ENCODE measurements at places on chromosomes 5 and 9.

- peak; percentile 55 for DNase-seq
Measured at GRCh38 chr9:81848472-81848871, 79.8 kb upstream of the SPATA31D4 start.

GRCh38 chr5:79062436-79062835 lies 7.0 kb downstream of the DMGDH start:
- DNase-seq: no peak

DNA sequence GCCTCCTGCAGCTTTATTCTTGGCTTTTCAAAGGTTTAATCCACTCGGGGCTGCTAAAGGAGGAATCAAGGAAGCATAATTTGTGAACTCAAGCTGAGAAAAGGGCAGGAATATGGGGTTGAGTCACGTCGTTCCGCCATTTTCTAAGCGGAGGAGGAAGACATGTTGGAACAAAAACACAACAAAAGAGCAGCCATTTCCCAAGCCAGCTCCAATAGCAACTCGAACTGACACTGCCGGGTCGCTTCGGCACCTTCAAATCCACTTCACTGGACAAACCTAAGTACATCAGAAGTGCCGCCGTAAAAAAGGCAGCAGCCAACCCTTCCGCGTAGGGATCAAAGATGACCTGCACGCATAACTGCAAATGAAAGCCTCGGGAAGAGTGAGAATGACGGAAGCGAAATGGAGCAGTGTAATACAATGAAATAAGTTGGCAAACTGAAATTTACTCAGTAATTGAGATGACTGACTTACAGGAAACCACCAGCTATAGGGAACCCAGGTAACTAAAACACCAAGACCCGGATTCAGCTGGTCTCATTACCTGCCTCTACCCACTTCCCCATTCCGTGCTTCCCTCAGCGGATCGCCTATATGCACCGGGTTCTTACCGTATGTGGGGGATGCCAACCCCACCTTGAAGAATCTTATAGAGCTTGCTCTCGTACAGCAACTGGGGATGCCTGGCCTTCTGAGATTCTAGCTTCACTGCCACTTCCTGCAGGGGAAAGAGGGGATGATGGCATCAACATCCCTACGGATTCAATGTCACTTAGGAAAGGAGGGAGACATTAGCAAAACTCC lies 1.6 kb downstream of the CSNK1A1 start:
- DNase-seq: peak; percentile 61

DNA sequence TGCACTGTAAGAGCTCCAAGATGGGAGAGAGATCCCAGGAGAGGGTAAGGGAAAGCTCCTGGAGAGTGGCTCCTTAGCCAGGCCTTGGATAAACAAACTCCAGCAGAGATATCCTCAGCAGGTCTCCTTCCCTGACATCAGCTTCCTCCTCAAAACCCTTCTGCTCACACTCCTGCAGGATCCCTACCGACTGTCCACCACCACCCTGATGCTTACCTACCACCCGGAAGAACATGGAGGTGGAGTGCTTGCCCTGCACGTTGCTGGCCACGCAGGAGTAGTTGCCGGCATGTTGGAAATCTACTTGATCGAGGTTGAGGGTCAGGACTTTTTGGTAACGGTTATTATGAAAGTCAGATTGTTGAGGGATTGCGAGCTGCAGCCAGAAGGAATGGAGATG lies 9.3 kb downstream of the CSF1R start:
- no peak for DNase-seq

- DNase-seq: peak; percentile 88
Measured at GRCh38 chr5:40689438-40689837, 9.7 kb downstream of the PTGER4 start.

GRCh38 chr9:82934949-82935348 lies 128.0 kb downstream of the RASEF start:
- DNase-seq: peak; percentile 89

DNA sequence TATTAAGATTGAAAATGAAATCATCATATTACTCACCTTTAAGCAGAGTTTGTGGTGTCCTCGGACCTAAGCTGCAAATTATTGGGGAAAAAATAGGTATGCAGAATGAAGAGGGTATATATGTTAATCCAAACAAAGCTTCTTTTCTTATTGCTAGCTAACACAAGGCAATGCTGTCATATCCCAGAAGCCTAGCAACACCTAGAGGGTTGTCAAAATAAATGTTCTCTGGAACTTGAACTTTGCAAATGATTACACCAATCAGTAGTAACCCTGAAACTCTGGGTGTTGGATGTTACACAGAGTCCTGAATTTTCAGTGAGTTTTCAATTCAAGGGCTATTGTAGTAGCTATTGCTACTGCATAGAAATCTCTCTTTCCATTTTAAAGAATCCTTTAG lies at the start of gene C6:
TSS of gene C6 (minus strand) at position 193 of the 400 bp plus-strand sequence. CDS start 10,302 bp downstream, outside the sequence.
- no peak for DNase-seq

- no peak for DNase-seq
Measured at GRCh38 chr5:55591686-55592085, 56.9 kb upstream of the PLPP1 start.

DNA sequence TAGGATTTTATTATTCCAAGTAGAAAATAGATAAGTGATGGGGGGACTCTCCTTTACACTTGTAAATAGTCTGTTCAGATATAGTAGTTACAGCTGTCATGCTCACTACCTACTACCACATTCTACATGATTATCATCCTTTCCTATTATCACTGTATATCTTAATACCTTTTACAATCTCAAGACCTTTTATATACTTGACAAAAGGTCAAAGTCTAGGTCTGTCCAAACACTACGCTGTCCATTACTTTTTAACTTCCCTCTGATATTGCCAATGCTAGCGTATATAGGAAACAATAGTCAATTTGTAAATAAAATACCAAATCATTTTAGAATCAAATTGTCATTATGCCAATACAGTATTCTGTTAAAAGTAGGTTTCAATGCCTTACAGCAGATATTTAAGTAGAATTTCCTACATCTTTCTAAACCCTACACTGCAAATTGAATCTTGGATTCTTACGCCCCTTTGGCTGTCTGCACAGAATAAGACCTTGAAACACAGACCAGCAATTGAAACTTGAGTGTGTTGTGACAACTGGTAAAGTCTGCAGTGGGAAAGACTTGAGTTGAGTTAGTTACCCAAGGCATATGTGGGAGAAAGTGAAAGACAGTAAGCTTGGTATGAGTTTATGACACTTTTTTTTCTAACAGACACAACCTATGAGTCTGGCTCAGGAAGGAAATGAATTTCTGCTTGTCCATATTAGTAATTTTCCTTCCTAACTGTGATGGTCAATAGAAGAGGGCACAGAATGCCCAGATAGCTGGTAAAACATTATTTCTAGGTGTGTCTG lies 827.6 kb upstream of the ACO1 start:
- no peak for DNase-seq

DNA sequence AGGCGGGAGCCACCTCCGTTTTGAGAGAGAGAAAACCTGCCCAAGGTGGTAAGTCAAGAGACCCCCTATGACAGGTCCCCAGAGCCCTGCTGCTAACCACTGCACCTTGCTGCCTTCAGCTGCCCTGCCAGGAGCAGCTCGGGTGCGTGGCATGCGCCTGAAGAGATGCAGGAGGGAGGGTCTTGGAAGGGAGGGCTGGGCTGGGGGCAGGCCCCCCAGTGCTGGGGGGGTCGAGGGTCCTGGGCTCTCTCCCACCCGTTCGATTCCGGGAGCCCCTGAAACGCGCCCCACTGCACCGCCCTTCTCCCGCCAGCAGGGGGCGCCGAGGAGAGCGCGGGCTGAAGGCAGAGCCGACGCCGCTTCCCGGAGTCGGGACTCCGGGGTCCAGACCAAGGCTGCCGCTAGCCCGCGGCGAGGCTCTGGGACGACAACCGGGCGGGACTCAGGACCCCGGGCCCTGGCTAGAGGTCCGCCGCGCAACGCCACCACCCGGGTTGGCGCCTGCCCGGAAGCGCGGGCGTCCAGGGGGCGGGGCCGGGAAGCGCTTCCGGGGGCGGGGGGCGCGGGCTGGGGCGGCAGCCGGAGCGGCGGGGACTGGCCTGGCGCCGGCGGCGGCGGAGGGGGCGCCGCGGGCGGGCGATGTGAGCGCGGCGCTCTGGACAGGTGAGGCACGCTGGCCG lies at the start of gene ZBTB34:
TSS of gene ZBTB34 (plus strand) at position 563 of the 680 bp plus-strand sequence. CDS start 18,761 bp downstream, outside the sequence.
- no peak for DNase-seq

DNA sequence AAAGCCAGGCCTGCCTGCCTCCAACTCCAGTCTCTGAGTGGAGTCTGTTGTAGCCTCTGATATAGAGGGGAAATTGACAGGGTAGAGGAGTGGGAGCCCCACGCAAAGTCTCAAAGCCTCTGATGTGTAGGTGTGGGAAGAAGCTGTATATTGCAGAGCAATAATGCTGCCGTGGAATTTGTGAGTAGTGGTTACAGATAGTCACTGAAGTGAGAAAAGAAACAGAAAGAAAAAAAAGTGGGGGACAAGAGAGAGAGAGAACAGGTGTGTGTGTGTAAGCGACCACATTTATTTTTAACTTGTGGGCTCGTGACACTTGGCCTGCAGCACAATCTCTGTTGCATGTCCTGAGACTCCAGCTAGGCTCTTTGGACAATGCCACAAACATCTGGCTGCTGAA lies 227.8 kb downstream of the NSG2 start:
- no peak for DNase-seq

GRCh38 chr9:121279776-121280388 lies 11.9 kb downstream of the GSN start:
- DNase-seq: no peak

DNA sequence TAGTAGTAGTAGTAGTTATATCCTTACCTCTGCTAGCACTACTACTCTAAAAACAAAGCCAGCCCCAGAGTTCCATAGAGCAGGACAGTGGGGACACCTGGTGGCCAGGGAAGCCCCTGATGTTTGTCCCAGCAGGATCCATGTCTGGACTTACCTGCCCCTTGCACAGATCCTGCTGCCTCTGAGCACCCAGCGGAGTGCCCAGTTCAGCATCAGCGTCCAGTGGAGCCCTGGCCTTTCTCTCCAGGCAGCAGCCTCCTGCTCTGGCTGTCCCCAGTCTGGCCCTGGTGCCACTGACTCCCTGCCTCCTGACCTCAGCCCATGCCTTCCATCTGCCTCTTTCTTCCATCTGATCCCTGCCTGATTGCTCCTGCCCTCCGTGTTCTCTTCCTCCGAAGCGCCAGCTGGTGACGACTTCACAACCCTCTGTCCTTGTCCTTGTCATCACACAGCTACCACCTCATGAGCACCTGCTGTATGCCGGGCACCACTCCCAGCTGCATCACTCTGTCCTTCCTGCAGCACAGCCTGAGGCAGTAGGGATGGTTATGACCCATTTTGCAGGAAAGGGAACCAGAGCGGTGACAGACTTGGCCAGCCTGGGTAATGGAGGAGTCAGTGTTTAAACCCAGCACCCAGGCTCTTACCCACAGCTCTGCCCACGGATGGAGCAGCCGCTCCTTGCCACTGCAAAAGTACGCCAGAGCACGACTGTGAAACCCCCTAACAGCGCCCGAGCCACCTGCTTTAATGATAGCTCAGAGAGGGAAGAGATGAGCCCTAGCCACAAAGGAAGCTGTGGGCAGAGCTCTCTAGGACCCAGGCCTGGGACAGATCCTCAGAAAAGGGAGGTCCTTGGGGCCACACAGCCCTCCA lies 11.5 kb downstream of the SARDH start:
- no peak for DNase-seq

DNA sequence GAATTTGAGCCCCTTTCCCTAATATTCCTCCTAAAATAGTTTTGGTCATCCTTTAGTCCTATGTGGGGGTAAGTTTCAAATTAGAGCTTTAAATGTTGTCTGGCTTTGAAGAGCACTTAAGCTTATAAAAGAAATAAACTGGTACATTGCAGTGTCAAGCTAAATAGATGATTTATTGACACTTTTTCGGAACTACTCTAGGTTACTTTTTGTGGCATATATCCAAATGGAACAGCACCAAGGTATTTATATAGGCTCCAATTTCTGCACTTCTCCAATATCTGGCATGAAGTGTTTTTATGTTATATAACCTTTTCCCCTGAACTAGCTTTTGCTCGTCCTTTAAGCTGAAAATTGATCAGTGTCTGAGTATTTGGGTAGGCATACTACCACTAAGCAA lies 402.5 kb downstream of the NFIB start:
- no peak for DNase-seq

DNA sequence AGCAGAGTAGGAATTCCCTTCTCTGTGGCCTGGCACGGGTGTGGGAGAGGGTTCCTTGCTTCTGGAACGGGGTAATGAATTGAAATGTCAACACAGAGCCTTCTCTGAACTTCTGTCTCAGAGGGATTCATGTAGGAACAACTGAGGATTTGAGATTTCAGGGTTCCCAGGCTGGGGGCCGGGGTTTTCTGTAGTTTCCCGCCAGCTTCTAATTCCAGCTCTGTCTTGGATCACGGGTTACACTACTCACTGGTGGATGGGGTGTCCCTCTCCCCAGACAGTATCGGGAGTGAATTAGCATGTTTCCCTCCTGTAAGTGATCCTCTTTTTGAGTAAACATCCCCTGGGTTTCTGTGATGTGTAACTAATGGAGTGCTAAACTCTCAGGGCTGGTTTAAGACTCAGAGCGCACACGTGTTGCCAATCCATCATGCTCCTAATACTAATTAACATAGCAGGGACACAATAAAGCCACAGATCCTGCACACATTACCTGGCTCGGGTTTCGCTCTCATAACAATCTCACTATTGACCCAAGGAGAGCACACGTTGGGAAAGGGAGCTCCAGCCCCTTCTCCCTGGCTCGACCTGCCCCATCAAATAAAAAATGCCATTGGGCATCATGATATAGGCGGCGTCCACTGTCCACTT lies 18.1 kb upstream of the DMRT2 start:
- no peak for DNase-seq

DNA sequence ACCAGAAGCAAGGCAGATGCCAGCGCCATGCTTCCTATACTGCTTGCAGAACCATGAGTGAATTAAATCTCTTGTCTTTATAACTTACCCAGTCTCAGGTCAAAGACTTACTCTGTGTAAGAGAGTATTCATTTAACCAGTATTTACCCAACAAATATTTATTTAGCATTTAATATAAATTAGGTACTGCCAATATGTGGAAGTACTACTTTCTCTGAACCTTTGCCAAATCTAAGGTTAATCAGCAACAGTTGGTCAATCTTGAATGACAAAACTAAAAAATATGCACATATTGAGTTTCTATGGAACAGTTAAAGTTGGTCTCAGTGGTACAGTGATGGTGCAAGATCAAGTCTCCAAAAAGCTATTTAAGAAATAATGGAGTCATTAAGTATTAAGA lies 155.9 kb upstream of the CCNG1 start:
- DNase-seq: no peak

- DNase-seq: no peak
Measured at GRCh38 chr5:88778736-88779135, 104.2 kb downstream of the MEF2C start.

DNA sequence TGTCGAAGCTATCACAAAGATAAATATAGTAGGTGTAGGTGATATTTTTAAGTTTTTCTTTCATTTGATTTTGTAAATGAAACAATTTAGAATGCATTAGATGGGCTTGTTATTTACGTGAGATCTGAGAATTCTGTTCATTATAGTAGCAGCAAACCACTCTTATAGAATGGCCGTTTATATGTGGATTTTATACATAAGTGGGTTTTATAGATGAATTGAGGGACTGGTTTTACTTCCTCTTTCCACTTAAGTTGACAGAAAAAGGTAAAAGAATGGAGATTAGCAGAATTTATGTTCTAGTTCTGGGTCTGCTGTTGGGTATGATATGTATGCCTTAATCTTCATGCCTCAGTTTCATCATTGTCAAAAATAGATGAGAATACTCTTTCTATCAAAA lies 5.6 kb downstream of the RMI1 start:
- no peak for DNase-seq

GRCh38 chr5:40486437-40487275 lies 193.1 kb upstream of the PTGER4 start:
- DNase-seq: peak; percentile 44
